ENCODE measurements at places on chromosomes 3 and 15. TPM values are rescaled to one million over a fixed set of nuclear protein-coding genes. Genes with fewer than 3 reads are reported as not detected.

GP9 gene
- total RNA-seq: not detected

TOPBP1 gene
- 31.1 TPM for total RNA-seq

SPSB4 gene
- not detected for total RNA-seq

MYL3 gene
- total RNA-seq: not detected

ZNF620 gene
- not detected for total RNA-seq

- H3K4me1 ChIP-seq: peaks cover 76% of the 10 kb centered on the region
- H3K27me3 ChIP-seq: no peaks in the 10 kb centered on the region
- H3K4me3 ChIP-seq: no peak overlapping the region
- H3K36me3 ChIP-seq: no peaks in the 10 kb centered on the region
- H3K27ac ChIP-seq: peak overlapping the region; percentile 81
- no peak for DNase-seq
Measured at GRCh38 chr3:107988460-107989175, 102.2 kb downstream of the CD47 start.

DNA sequence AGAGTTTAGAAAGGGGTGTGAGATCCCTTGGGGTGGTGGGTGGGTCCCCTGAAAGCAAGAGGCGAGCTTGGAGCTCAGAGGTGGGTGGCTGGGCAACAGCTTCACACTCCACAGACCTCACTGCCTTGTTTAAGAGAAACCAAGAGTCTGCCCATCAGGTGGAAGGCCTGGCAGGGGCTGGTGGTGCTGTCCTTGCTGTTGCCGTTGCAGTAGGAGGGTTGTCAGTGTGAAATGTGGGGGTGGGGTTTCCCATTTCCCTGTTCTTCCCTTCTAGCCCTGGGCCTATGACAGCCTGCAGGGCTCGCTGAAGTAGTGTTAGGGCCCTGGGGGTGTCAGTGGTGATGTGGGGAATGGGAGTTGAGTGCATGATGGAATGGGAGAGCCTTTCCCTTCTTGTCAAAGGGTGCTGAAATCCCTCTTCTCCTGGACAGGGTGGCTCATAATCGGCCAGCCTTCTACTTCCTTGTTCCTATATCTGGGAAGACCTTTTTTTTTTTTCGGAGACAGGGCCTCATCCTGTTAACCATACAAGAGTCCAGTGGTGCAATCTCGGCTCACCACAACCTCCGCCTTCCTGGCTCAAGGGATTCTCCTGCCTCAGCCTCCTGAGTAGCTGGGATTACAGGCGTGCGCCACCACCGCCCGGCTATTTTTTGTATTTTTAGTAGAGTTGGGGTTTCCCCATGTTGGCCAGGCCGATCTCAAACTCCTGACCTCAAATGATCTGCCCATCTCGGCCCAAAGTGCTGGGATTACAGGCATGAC lies 4.3 kb downstream of the PLEKHO2 start:
- H3K36me3 ChIP-seq: no peaks in the 10 kb centered on the region
- DNase-seq: no peak
- H3K27me3 ChIP-seq: no peaks in the 10 kb centered on the region
- peak overlapping the region; percentile 96 for H3K27ac ChIP-seq
- H3K4me1 ChIP-seq: peaks cover 90% of the 10 kb centered on the region
- no peak overlapping the region for H3K4me3 ChIP-seq

DNA sequence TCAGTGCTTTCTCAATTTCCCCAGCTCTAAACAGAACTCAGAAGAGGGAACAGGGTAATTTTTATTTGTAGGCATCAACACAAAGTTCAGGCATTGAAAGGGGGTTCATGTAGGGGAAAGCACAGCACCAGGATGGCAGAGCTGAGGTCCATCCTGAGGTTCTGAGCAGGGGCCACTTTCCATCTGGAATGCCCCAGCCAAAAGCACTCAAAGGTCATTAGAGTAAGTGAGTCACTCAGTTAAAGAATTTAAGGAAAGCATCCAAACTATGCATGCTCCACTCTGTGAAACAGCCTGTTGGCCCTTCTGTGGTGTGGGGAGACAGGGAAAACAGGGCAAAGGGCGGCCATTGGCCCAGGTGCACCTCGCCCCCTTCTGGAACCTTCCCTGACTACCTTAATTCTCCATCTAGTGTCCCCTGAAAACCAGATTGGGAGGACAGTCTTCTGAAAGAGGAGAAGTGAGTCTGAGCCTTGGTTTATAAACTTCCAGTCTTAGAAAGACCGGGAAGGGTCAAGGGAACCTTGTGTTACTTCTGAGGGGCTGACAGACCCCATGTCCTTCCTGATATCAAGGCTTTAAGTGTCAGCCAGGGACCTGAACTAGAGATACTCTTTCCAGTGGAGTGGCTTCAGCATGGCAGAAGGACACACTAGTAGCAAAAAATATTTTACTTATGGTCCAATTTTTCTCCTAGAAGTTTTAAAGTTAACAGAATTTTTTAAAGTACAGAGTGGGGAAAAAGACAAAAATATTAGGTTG lies 133.3 kb downstream of the MYLK start:
- peaks cover 13% of the 10 kb centered on the region for H3K4me1 ChIP-seq
- no peaks in the 10 kb centered on the region for H3K36me3 ChIP-seq
- no peak overlapping the region for H3K4me3 ChIP-seq
- peak overlapping the region; percentile 26 for H3K27ac ChIP-seq
- H3K27me3 ChIP-seq: no peaks in the 10 kb centered on the region
- DNase-seq: no peak

DNA sequence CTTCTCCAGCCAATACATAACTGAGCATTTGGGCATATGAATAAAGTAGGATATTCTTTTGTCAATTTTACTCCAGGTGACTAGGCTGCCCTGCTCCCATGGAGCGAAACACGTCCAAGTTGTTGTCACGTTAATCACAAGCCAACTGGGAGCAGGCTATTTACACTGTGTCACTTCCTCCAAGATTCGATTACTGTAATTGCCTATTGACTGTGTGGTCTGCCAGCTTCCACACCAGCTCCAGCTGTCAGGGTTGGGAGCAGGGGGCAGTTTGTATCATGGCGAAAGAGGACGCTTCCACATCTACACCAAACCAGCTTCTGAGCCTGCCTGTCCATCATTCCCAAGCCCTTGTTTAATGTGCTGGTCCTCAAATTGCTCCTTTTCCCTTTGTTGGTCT lies 89.2 kb upstream of the RORA start:
- H3K4me1 ChIP-seq: no peaks in the 10 kb centered on the region
- no peak overlapping the region for H3K27ac ChIP-seq
- H3K4me3 ChIP-seq: no peak overlapping the region
- no peak for DNase-seq

- H3K36me3 ChIP-seq: no peaks in the 10 kb centered on the region
- peak overlapping the region; percentile 48 for H3K27ac ChIP-seq
- no peaks in the 10 kb centered on the region for H3K27me3 ChIP-seq
- no peak for DNase-seq
Measured at GRCh38 chr3:139533781-139534454, 5.6 kb downstream of the RBP1 start.

DNA sequence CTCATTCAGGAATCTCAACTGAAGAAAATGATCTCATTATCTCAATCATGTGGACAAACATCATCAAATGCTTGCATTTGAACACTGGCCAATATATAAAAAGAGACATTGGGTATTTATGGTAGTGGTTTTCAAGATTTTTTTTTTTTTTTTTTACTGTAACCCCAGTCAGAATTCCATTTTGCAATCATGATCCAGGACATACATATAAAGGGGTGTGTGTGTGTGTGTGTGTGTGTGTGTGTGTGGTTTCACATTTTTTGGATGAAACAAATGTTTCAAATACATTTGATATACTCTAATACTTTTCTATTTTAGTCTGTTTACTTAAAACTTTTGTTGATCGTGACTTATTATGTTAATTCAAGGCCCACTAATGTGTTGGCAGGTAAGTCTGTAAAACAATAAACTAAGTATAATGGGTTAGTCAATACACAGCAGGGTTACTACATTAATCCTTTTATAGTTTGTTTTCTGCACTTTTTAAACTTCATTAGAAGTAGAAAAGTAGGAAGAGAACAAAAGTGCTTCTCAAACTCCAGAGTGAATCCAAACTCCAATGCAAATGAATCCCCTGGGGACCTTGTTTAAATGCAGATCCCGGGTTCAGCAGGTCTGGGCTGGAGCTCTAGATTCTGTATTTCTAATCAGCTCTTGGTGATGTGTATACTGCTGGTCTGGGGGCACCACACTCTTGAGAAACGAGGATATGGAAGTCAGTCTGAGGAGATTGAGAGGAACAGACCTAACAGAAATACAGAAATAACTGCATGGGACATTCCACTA lies 17.6 kb downstream of the THRB start:
- H3K4me3 ChIP-seq: no peak overlapping the region
- H3K4me1 ChIP-seq: peaks cover 5% of the 10 kb centered on the region
- no peaks in the 10 kb centered on the region for H3K36me3 ChIP-seq
- H3K27me3 ChIP-seq: no peaks in the 10 kb centered on the region

GRCh38 chr15:54803987-54804386 lies 392.8 kb downstream of the RSL24D1 start:
- H3K27ac ChIP-seq: no peak overlapping the region
- H3K4me3 ChIP-seq: no peak overlapping the region

GRCh38 chr3:107076946-107077345 lies 300.3 kb upstream of the CCDC54 start:
- no peak overlapping the region for H3K27ac ChIP-seq
- no peak overlapping the region for H3K4me3 ChIP-seq
- H3K4me1 ChIP-seq: no peaks in the 10 kb centered on the region
- no peaks in the 10 kb centered on the region for H3K27me3 ChIP-seq

- H3K4me3 ChIP-seq: no peak overlapping the region
- no peak for DNase-seq
- no peaks in the 10 kb centered on the region for H3K27me3 ChIP-seq
- H3K4me1 ChIP-seq: no peaks in the 10 kb centered on the region
- peak overlapping the region; percentile 76 for H3K27ac ChIP-seq
Measured at GRCh38 chr15:39084674-39085530, 496.0 kb upstream of the THBS1 start.

GRCh38 chr3:37996785-37997301 lies 6.3 kb downstream of the VILL start:
- no peak for DNase-seq
- H3K4me1 ChIP-seq: peaks cover 68% of the 10 kb centered on the region
- H3K4me3 ChIP-seq: no peak overlapping the region
- no peak overlapping the region for H3K27ac ChIP-seq

DNA sequence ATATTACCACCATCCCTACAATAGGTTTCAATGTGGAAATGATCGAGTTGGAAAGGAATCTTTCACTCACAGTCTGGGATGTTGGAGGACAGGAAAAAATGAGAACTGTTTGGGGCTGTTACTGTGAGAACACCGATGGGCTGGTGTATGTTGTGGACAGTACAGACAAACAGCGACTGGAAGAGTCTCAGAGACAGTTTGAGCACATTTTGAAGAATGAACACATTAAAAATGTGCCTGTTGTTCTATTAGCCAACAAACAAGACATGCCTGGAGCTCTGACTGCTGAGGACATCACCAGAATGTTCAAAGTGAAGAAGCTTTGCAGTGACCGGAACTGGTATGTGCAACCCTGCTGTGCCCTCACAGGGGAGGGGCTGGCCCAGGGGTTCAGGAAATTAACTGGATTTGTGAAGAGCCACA lies 510 bp downstream of the ARL14 start:
- no peak for DNase-seq
- H3K27me3 ChIP-seq: no peaks in the 10 kb centered on the region
- no peaks in the 10 kb centered on the region for H3K36me3 ChIP-seq
- H3K27ac ChIP-seq: peak overlapping the region; percentile 79
- no peak overlapping the region for H3K4me3 ChIP-seq

DNA sequence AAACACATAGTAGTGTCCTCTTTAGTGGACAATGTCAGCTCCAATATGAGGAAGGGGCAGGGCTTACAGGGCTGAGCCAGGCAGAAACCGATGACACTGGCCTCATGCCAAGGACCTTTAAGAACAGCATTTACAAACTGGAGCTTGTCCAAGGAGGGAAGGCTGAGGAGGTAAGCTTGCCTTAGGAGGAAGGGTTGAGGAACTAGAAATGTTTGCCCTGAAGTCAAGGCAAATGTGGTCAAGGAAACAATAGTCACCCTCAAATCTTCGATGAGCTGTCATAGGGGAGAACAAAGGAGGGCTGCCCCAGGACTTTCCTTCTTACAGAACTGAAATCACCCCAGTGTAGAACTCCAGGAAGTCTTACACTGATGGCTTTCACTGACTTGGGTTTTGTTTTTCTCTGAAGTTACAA lies 136.4 kb downstream of the LIPC start:
- H3K27ac ChIP-seq: no peak overlapping the region
- H3K4me1 ChIP-seq: no peaks in the 10 kb centered on the region
- H3K27me3 ChIP-seq: no peaks in the 10 kb centered on the region
- DNase-seq: no peak
- H3K4me3 ChIP-seq: no peak overlapping the region
- H3K36me3 ChIP-seq: no peaks in the 10 kb centered on the region

DNA sequence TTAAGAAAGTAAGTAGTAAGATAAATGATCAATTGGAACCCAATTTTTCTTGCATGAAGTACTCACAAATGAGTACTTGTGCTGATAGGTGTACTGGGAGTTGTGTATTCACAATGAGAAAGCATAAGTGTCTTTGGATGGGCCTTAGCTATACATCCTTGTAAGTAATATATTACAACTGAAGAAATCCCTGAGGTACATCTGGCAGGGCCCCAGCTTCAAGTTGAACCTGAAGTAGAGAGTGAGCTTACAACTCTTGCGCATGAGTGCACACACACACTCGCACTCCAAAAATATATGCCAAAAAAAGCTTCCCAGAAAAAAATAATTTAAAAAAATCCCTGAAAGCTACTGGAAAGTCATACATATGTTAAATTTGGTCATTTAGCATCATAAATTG lies 222.5 kb downstream of the ROBO2 start:
- H3K27ac ChIP-seq: no peak overlapping the region
- no peak overlapping the region for H3K4me3 ChIP-seq
- no peaks in the 10 kb centered on the region for H3K4me1 ChIP-seq
- DNase-seq: no peak
- H3K27me3 ChIP-seq: no peaks in the 10 kb centered on the region
- H3K36me3 ChIP-seq: no peaks in the 10 kb centered on the region

DNA sequence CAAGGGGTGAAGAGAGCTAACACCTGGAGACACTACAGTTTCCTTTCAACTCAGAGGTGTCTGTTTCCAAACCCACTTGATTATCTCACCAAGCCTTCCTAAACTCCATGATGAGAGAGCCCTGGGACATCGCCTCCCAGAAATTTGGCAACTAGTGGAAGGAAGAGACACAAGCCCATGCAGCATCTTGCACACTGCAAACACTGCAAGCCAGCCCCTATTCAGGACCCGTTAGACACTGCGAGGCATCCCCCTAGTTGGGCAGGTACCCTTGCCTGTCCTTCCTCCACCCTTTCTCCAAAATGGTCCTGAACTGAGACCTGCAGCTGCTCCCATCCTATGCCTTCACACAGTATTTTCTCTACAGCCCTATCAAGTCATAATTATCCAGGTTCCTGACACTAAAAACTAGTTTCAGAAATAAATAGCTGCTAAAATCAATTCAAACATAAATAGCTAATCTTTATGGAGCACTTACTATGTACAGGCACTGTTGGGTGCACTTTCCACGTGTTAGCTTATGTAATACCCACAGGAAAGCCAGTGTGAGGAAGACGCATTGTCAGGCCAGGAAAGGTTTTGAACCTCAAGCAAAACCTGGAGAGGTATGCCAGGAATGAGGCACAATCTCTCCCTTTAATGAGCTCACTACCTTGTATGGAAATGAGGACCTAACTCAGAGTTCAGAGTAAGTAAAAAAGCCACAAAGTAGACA lies 2.8 kb downstream of the MAGI1 start:
- H3K27ac ChIP-seq: no peak overlapping the region
- H3K36me3 ChIP-seq: no peaks in the 10 kb centered on the region
- H3K4me3 ChIP-seq: peak overlapping the region; percentile 71
- no peaks in the 10 kb centered on the region for H3K27me3 ChIP-seq
- DNase-seq: no peak

- no peak overlapping the region for H3K4me3 ChIP-seq
- H3K27ac ChIP-seq: no peak overlapping the region
- H3K4me1 ChIP-seq: no peaks in the 10 kb centered on the region
- no peak for DNase-seq
- no peaks in the 10 kb centered on the region for H3K36me3 ChIP-seq
Measured at GRCh38 chr3:94115482-94115881, 52.6 kb downstream of the NSUN3 start.

Measured in esophagus squamous epithelium (tissue), 5 donors.